Effector memory CD8-positive, alpha-beta T cell (primary cell): ENCODE measurements at places on chromosomes 13 and 19.
A peak's percentile ranks its signal among the peaks of the same experiment; 100 is the strongest.

GRCh38 chr19:42402376-42403116 is 12.4 kb upstream of the CNFN start:
- no peak for DNase-seq

DNA sequence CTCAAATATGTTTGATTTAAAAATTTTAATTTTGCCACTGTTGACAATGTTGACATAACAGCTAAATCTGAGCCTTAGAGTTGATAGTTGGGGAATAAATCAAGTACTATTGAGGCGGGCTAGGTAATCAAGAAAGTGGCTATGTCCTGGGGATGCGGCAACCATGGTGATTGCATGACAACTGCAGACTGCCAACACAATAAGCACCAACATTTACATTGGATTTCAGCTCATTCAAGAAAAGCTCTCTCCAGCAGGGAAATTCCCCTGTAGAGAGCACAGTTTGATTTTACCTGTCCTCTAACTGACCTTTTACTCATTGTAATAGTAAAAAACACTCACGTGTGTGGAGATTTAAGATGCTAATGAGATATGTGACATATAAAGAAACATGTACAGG is 63.1 kb downstream of the ZNF100 start:
- no peak for DNase-seq

DNA sequence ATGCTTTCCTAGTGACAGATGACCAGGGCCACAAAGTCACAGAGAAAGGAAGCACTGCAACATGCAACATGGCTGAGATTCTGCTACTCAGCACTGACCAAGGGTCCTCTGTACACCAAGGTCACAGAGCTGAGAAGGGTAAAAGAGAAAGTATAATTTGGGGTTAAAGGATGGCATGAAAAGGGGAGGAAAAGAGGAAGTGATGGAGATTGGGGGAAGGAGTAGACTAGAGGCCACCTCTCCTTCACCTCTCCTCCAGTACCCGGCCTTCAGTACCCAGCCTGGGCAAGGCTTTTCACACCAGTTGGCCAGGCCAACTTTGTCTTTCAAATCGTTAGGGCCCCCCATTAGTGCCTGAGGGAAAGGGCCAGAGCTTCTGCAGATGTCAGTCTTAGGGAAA is 6.3 kb upstream of the RPS19 start:
- DNase-seq, result no peak

GRCh38 chr19:10116085-10116865 is 3.4 kb downstream of the EIF3G start:
- DNase-seq, result no peak

- DNase-seq, result no peak
These were observed 77.8 kb downstream of the TSHZ3 start for GRCh38 chr19:31271306-31271911.

DNA sequence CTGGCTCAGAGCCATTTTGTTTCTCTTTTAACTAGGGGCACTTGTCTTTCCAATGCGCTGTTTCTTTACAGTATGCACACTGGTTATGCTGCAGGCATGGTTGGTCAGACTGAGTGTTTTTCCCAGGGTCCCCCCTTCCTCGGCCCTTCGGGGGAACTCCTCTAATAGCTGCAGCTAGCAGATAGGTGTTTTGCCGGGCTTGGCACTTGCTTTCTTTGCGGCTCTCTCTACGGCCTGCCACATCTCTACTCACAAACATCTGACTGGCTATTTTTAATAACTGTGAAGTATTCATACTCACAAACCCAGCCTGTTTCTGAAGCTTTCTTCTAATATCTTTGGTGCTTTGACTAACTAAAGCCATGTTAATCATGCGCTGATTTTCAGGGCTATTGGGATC is 89.4 kb downstream of the SLC25A15 start:
- no peak for DNase-seq

GRCh38 chr19:5205381-5205780 is 135.2 kb downstream of the PTPRS start:
- no peak for DNase-seq

GRCh38 chr13:61275251-61275650 is 140.4 kb downstream of the PCDH20 start:
- DNase-seq, result no peak

DNA sequence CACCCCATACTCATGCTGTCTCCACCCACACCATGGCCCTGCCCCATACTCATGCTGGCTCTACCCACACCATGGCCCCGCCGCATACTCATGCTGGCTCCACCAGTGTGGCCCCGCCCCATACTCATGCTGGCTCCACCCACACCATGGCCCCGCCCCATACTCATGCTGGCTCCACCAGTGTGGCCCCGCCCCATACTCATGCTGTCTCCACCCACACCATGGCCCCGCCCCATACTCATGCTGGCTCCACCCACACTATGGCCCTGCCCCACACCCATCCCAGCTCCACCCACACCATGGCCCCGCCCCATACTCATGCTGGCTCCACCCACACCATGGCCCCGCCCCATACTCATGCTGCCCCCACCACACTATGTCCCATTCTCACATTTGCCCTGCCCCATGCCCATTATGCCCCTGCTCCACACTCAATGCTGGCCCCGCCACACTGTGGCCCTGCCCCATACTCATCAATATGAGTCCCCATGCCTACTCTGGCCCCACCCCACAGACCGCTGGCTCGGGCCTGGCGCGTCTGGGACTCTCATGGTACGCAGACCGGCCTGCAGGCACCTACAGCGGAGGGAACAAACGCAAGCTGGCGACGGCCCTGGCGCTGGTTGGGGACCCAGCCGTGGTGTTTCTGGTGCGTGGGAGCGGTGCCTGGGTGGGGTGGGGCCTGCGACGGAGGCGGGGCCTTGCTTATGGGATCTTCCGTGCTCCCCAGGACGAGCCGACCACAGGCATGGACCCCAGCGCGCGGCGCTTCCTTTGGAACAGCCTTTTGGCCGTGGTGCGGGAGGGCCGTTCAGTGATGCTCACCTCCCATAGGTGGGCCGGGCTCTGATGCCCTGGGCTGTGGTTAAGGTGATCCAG is 3.7 kb upstream of the ARHGAP45 start:
- DNase-seq, result peak; percentile 67

- DNase-seq, result peak; percentile 8
These were observed 427 bp downstream of the ZNF160 start for GRCh38 chr19:53102756-53103233.

- DNase-seq, result no peak
These were observed 146.4 kb upstream of the RFC3 start for GRCh38 chr13:33671560-33671959.

GRCh38 chr13:24066405-24067295 is 93.9 kb upstream of the SPATA13 start:
- DNase-seq, result no peak

DNA sequence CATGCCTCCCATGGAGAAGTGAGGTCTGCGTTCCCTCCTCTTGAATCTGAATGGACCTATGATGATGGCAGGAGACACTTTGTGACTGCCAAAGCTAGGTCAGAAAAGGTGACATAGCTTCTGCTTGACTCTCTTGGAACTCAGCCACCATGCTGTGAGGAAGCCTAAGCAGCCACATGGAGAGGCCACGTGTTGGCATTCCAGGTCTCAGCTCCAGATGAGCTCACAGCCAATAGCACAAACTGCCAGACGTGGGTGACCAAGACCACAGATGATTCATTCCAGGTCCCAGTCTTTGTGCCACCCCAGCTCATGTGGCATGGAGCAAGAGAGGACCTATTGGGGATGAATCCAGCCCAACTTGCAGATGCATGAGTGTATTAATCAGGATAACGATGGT is 8.7 kb upstream of the GGACT start:
- no peak for DNase-seq

DNA sequence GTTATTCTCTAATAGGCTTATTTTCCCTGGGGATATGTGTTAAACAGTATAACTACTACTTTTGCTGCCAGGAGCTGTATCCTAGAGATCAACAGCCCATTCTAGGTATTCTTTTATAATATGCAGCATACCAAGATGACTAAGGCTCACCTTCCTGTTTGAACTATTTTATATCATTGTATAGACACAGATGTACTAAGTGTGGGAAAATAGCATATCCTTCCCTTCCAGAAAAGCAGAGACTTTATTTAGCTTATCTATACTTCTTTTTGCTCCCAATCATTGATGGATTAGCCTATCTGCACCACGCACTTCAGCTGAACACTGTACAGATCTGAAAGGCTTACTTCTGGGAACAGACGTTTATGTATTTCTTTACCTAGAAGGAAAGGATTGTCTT is 82.6 kb downstream of the MAB21L1 start:
- DNase-seq, result no peak

- DNase-seq, result no peak
These were observed 35.8 kb downstream of the ZNF473 start for GRCh38 chr19:50061650-50062049.

GRCh38 chr13:102878481-102878880 is 32.6 kb downstream of the ERCC5 start:
- no peak for DNase-seq

DNA sequence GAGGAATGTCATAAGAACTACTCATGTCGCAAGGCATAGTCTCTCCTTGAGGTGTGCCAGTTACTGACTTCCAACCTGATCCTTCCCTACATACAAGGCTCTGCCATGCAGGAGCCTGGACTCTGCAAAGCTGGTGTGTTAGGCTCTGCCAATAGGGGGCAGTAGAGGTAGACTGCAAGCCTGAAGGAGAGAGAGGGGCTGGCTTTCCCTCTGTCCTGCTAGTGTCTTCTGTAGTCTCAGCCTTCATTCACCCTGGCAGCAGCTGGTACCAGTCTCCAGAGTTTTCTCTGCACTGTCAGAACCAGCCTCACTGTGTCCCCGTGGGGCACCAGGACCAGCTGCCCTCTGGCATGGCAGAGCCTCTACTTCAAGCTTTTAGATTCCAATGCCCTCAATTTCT is 14.5 kb downstream of the SHISA2 start:
- DNase-seq, result no peak

GRCh38 chr13:51978796-51979556 is 32.3 kb downstream of the ATP7B start:
- no peak for DNase-seq

- no peak for DNase-seq
These were observed 702 bp upstream of the MAG start for GRCh38 chr19:35291259-35291658.

GRCh38 chr13:21117104-21117809 is 55.9 kb upstream of the LATS2 start:
- no peak for DNase-seq

DNA sequence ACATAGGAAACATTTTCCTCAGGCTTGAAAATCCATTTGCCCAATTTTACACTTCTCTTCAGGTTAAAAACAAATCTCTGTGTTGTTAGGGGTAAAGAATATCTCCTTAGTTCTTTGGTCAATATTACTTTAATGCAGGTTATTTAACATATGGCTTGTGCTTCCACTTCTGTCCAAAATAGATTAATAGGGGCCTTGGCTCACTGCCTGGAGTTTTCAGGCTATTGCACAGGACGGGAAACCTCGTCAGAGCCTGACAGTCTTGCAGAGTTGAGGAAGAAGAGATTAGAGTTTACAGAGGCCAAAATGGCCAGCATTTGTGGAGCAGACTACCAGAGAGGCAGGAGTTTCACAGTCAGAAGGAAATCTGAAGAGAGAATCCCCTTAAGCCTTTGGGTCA is 863.9 kb upstream of the GPC6 start:
- no peak for DNase-seq

DNA sequence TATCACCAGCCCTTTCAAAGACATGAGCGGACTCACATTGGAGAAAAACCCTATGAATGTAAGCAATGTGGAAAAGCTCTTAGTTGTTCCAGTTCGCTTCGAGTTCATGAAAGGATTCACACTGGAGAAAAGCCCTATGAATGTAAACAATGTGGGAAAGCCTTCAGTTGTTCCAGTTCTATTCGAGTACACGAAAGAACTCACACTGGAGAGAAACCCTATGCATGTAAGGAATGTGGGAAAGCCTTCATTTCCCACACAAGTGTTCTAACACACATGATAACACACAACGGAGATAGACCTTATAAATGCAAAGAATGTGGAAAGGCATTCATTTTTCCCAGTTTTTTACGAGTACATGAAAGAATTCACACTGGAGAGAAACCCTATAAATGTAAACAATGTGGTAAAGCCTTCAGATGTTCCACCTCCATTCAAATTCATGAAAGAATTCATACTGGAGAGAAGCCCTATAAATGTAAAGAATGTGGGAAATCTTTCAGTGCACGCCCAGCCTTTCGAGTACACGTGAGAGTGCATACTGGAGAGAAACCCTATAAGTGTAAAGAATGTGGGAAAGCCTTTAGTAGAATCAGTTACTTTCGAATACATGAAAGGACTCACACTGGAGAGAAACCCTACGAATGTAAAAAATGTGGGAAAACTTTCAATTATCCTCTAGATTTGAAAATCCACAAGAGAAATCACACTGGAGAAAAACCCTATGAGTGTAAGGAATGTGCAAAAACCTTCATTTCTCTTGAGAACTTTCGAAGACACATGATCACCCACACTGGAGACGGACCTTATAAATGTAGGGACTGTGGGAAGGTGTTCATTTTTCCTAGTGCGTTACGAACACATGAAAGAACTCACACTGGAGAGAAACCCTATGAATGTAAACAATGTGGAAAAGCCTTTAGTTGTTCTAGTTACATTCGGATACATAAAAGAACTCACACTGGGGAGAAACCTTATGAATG is 17.6 kb downstream of the ZNF791 start:
- DNase-seq, result no peak
